NB4 (cell line): ENCODE measurements at places on chromosomes 11 and 22.

DNA sequence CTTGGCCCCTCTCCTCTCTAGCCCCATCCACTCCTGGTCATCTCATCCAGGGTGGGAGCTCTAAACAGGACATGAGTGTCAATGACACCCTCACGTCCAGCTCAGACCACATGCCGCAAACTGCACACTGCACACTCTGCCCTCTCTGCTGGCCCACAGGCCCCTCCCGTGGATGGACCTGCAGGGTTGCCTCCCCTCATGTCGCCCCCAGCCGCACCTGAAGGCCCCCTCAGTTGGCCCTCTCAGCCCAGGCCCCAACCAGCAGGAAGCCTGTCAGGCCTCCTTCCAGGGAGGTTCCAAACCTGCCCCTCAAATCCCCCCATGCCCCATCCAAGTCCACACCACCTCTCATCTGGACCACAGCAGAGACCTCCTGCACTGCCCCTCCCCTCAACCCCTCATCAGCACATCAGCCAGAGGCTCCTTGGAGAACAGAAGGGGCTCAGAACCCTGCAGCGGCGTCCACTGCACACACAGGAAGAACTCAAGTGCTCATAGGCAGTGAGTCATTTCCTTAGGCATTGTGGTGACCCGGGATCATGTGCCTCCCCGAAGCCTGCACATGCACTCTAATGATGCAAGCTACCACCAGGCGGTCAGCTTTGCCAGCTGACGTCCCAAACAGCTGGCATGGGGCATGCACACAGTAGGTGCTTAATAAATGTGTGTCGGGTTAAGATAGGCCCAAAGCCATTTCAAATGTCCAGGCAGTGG lies 12.9 kb upstream of the CDKN1C start:
- peak; percentile 93 for DNase-seq

DNA sequence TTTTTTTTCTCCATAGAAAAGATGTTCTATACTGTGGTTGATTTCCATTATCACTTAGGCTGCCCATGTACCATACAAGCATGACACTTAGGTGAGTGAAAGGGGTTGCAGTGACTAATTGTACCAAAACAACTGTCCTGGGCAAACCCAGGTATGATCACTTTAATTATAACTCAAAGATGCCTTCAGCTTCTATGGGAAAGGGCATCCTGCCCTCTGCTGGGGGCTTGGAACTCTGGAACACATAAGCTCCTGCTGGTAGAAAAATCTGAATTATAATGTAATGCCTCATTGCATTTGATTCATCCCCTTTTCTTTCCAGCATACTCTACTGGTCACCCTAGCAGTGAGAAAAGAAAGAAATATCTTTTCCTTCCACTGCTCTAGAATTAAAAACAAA lies 206.3 kb downstream of the DDX10 start:
- DNase-seq: peak; percentile 31

- no peak for DNase-seq
Observed at GRCh38 chr11:35355102-35355749, 64.1 kb downstream of the SLC1A2 start.

GRCh38 chr22:29113319-29113718 lies 40.5 kb downstream of the KREMEN1 start:
- no peak for DNase-seq

DNA sequence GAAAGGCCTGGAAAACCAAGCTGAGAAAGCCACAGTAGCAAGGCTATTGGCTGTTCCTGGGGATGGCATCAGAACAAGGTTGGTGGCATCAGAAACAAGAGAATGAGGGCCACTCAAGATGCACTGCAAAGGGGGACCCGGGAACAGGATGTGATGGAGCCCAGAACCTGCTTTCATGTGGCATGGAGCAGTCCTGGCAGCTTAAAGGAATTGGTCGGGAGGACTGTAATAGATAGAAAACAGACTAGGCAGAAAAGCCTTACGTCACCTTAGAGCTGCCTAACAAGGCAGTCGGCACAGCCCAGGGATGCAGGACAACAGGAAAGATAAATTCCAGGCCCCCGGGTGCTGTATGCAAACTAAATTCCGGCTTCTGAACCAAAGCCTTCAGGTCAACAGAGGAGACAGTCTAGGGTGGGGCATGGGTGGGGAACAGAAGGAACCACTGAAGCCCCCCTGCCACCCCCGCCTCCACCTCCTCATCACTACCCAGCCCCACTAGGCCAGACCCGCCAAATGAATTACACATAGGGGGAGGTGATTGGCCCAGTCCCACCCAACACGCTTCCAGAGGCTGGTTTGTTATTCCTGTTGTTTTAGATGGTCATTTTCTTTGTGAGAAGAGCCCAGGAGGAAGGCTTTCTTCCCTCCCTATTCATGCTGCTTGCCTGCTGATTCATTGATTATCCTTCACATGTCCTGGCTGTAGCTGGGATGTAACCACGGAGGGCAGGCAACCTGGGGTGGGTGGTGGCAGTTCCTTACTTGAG lies 25.7 kb upstream of the LRRC55 start:
- no peak for DNase-seq

DNA sequence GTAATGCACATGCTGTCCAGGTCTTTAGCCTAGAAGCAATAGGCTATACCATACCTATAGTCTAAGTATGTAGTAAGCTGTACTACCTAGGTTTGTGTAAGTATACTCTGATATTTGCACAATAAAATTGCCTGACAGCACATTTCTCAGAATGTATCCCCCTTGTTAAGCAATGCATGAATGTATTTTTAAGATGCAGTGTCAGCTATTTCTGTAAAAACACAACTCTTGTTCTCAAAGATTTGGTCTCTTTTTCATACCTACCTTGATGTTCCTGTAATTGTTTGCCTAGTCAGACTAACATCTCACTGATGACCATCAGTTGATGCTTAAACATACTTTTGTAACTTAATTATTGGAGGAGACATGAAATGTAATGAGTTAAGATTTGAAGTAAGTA lies 619.9 kb downstream of the CNTN5 start:
- no peak for DNase-seq

DNA sequence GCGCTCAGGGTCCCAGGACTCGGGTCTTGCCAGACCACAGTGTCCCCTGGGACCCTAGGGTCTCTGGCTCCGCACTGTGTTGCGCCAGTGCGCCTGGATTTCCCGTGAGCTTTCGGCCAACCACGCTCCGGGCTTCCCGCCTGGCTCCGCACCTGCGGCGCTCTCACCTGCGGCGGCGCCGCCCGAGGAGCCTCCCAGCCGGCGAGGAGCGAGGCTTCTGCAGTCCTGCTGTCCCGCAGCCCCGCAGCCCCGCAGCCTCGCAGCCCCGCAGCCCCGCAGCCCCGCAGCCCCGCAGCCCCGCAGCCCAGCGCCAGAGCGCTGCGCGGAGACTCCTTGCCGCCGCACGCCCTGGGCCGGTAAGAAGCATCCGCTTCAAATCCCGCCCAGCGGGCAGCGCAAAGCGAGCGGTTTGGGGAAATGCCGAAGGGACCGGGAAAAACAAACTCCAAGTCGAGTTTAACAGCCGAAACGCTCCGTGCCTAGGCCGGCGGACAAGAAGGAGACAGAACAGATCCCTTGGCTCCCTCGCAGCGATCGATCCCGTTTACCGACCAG lies 939 bp downstream of the ALX4 start:
- DNase-seq: no peak

GRCh38 chr11:18802381-18803257 lies 11.0 kb upstream of the PTPN5 start:
- DNase-seq: peak; percentile 69

- DNase-seq: peak; percentile 2
Observed at GRCh38 chr11:27783701-27784355, 83.6 kb upstream of the BDNF start.

DNA sequence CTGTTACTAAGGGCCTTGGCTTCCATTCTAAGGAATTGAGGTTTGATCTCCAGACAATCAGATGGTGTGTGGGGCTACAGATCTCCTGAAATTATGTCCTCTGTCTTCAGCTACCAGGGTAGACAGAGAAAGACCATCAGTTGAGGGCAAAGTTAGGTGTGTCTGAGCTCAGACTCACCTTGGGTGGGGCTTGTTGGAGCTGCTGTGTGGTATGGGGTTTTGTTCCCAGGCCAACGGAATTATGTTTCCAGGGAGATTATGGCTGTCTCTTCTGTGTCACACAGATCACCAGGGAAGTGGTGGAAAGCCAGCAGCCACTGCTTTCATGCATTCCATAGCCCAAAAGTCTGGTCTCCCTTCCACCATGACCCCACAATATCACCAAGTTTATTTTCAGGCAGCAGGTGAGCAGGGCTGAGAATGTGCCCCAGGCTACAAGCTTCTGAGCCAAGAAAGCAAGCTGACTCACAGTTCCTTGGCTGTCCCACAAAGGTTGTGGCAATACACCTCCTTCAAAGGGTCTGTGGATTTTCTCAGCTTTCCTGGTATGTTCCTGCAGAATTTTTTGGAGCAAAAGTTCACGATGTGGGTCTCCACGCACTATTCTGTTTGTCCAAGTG lies 714.9 kb downstream of the LUZP2 start:
- no peak for DNase-seq

GRCh38 chr11:95375886-95376285 lies 144.9 kb upstream of the SESN3 start:
- no peak for DNase-seq
